ENCODE measurements at places on chromosomes 7 and 10.

DNA sequence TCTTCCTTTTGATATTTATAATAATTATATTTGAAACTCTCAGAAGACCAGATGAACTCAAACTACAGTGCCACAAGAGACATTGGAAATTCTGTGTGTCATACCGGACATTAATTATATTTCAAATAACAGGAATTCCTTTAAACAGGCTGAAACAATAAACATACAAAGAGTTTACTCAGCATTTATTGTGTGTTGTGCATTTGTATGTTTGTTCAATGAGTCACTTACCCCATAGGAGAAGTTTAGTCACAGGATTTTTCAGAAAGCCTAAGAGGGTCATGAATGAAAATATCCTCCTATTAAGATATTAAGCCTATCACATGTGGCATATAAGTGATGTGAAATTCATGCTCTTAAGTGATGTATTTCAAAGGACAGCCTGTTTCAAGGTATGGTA, 566.8 kb downstream of the CNTNAP2 start:
- DNase-seq, result no peak

DNA sequence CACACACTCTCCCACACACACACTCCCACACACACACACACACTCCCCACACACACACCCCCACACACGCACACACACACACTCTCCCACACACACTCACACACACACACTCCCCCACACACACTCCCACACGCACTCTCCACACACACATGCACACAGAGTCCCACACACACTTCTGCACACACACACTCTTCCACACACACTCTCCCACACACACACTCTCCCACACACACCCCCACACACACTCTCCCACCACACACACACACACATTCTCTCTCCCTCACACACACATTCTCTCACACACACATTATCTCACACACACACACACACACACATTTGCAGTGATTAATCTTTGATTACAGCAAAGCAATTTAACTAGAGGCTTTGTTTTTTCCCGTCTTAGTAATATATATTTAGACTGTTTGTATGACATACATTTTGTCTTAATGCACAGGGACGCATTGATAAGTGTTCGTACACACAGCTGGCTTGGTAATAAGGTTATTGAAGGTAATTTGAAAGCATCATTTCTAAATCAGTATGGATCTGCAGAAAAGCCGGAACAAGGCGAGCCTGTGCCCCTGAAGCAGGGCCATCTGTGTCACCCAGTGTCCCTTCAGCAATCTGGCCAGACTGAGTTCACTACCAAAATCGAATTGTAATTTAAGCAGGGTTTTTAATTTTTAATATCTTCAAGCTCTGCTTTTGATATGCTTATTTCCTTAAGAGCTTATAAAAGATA, 69.9 kb upstream of the SH2B2 start:
- no peak for DNase-seq

DNA sequence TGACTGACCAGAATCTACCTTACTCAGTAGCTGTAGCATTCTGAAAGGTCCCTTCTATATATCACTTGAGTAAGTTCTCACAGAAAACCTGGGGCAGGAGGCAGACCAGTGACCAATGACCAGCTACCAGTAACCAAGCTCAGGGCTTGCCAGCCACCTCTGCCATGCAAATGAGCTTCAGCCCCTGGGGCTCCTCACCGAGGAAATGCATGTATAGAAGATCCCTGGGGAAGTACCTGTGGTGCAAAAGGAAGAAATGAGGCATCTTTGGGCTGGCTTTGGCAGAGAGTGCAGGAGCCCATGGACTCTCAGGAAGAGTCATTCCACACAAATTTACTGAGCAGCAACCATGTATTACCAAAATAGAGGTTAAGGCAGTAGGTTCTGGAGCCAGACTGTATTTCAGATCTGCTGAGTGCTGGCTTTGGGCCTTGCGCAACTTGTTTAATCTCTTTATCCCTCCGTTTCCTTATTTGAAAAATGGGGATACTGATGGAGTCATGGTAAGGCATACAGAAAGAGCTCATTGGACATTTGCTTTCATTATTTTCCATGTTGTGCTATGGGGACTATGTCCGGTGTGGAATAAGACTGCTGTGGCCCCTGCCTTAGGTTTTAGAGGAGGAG, 41.1 kb upstream of the FAM204A start:
- DNase-seq, result no peak

DNA sequence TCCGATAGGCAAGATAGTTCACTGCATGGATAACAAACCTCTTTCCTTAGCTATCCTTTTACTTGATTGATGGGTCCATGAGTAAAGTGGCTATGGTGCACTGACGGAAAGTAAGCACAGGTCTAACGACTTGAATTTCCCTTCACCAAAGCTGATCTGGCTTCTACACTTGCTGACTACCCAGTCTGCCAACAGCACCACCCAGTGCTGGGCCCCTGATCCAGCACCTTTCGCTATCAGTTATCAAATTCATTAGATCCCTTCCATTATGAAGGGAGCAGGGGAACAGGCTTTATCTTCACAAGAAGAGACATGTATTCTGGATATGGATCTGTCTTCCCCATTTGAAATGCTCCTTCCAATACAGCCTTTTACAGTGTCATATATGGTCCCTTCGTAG, 855.9 kb downstream of the GRID1 start:
- DNase-seq, result no peak

DNA sequence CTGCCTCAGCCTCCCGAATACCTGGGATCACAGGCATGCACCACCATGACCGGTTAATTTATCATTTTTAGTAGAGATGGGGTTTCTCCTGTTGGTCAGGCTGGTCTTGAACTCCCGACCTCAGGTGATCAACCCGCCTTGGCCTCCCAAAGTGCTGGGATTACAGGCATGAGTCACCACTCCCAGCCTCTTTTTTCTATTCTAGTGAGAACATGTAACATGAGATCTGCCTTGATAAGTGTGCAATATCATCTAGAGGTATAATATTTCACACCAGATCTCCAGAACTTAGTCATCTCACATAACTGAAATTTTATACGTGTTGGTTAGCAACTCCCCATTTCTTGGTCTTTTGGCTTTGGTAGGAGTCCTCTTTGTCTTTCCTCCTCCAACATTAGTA, 656.9 kb downstream of the CNTNAP2 start:
- DNase-seq, result no peak

DNA sequence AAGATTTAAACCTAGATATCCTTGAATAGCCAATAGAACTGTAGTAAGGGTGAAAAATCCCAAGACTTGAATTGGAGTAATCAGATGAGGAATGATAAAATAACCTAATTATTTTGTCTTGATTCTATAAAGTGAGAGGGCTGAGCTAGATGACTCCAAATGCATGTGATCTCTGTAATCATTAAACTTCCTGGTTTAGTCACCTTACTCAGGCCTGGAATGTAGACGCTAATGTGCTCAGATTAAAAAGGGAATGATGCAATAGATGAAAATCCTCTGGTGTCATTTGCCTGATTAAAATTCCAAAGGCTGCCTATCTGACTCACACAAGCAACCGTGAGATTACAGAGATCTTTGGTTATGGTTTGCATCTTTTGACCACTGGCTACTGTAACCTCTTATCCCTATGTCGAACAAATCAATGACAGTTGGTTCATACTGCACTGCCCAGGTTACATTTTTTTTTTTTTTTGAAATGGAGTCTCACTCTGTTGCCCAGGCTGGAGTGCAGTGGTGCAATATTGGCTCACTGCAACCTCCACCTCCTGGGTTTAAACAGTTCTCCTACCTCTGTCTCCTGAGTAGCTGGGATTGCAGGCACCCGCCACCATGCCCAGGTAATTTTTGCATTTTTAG, 2.9 kb upstream of the HKDC1 start:
- peak; percentile 84 for DNase-seq

- no peak for DNase-seq
These were observed 47.6 kb upstream of the ENO4 start for GRCh38 chr10:116801658-116802057.

DNA sequence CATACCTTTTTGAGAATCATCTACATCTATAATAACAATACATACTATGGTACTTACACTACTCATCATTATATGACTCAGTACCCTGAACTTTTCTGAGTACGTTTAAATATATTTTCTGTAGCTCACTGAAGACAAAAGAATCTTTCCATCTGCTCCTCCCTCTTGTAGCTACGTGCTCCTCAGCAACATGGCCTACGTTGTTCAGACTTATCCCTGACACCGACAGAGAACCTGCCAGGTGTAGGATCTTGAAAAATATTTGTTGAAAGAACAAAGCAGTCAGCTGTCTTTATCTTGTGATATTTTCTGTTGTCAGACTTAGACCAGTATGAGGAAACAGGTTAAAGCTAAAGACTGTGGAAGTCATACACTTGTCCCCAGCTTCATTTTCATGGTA, 356.0 kb upstream of the MYO3A start:
- no peak for DNase-seq

- DNase-seq, result no peak
These were observed 301.0 kb downstream of the SORCS1 start for GRCh38 chr10:106863549-106863948.

GRCh38 chr10:123549761-123550454, 116.2 kb upstream of the GPR26 start:
- no peak for DNase-seq
